ENCODE measurements at places on chromosomes 11 and 22. TPM values are rescaled to one million over a fixed set of nuclear protein-coding genes. Genes with fewer than 3 reads are reported as not detected.

DNA sequence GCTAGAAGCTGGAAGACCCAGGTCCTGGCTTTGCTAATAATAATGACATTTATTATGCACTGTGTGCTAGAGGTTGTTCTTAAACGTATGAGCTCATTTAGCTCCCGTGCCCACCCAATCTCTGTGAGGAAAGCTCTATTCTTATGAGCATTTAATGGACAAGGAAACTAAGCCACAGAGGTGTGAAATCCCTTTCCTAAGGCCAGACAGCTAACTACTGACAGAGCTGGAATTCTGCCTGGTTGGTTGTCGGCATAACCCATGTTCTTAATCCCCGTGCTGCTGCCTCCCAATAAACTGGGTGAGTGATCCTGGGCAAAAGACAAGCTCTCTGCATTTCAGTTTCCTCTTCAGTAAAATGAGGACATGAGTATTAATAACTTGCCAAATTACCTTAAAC, 49.4 kb downstream of the SNX19 start:
- DNase-seq: no peak
- no peaks in the 10 kb centered on the region for H3K36me3 ChIP-seq
- H3K4me1 ChIP-seq: no peaks in the 10 kb centered on the region
- H3K4me3 ChIP-seq: no peak overlapping the region
- no peak overlapping the region for H3K27ac ChIP-seq

GRCh38 chr11:33617672-33618350, 82.8 kb downstream of the C11orf91 start:
- H3K27ac ChIP-seq: no peak overlapping the region
- H3K4me1 ChIP-seq: no peaks in the 10 kb centered on the region
- no peaks in the 10 kb centered on the region for H3K36me3 ChIP-seq
- H3K27me3 ChIP-seq: no peaks in the 10 kb centered on the region

- no peak overlapping the region for H3K27ac ChIP-seq
- no peaks in the 10 kb centered on the region for H3K27me3 ChIP-seq
- H3K4me1 ChIP-seq: no peaks in the 10 kb centered on the region
- DNase-seq: no peak
- no peaks in the 10 kb centered on the region for H3K36me3 ChIP-seq
Measured at GRCh38 chr11:70933981-70934583, 318.3 kb downstream of the SHANK2 start.

GRCh38 chr11:80778432-80778831, 1337.6 kb upstream of the TENM4 start:
- H3K27me3 ChIP-seq: no peaks in the 10 kb centered on the region
- H3K4me1 ChIP-seq: no peaks in the 10 kb centered on the region
- no peaks in the 10 kb centered on the region for H3K36me3 ChIP-seq
- DNase-seq: no peak
- no peak overlapping the region for H3K4me3 ChIP-seq

GRCh38 chr11:132466983-132467382, 1065.3 kb downstream of the OPCML start:
- H3K4me1 ChIP-seq: no peaks in the 10 kb centered on the region
- DNase-seq: no peak
- no peak overlapping the region for H3K27ac ChIP-seq
- H3K27me3 ChIP-seq: no peaks in the 10 kb centered on the region
- H3K36me3 ChIP-seq: no peaks in the 10 kb centered on the region
- no peak overlapping the region for H3K4me3 ChIP-seq

- H3K4me3 ChIP-seq: no peak overlapping the region
- peaks cover 6% of the 10 kb centered on the region for H3K4me1 ChIP-seq
- H3K27ac ChIP-seq: no peak overlapping the region
- H3K27me3 ChIP-seq: no peaks in the 10 kb centered on the region
Measured at GRCh38 chr11:47711225-47711624, 3.9 kb downstream of the AGBL2 start.

DNA sequence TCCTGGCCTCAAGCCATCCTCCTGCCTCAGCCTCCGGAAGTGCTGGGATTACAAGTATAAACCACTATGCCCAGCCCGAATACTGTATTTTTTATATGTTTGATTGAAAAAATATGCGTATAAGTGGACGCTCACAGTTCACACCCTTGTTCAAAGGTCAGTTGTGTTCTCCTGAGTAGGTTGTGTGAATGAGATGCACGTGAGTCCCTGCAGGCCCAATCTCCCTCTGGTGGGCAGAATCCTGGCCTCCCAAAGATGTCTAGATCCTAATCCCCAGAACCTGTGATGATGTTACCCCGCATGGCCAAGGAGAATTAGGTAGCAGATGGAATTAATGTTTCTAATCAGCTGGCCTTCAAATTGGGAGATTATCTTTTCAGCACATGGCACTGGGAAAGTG, 41.9 kb downstream of the CTTN start:
- H3K4me1 ChIP-seq: no peaks in the 10 kb centered on the region
- H3K36me3 ChIP-seq: peaks cover 23% of the 10 kb centered on the region
- no peaks in the 10 kb centered on the region for H3K27me3 ChIP-seq

DNA sequence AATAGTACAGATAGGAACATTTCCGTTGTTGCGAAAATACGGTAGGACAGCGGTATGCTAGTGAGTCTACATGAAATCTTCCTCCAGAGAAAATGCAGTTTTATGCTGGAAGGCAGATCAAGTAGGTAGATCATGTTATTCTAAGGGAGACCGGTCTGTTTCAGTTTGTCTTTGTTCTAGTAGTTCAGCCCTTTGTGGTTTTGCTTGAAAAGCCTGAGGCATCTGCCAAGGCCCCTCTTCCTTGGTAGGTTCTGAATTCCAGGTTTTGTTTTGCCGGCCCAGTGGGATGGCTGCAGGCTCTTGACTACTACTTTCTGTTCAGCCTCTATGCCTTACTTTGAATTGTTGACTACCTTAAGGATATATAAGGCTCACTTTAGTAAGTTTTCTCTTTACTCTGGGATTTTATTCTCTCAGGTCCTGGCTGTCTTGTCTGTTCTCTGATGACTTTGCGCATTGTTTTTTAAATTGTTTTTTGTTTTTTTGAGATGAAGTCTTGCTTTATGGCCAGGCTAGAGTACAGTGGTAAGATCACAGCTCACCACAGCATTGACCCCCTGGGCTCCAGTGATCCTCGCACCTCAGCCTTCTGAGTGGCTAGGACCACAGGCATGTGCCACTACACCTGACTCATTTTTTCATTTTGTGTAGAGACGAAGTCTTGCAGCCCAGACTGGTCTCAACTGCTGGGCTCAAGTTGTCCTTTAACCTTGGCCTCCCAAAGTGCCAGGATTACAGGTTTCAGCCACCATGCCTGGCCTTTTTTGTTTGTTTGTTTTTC, 53.7 kb downstream of the HIPK3 start:
- H3K4me1 ChIP-seq: peaks cover 57% of the 10 kb centered on the region
- no peak overlapping the region for H3K27ac ChIP-seq
- no peaks in the 10 kb centered on the region for H3K27me3 ChIP-seq
- no peaks in the 10 kb centered on the region for H3K36me3 ChIP-seq

GRCh38 chr11:86688398-86689179, 16.2 kb upstream of the ME3 start:
- no peak overlapping the region for H3K4me3 ChIP-seq
- H3K4me1 ChIP-seq: no peaks in the 10 kb centered on the region
- no peaks in the 10 kb centered on the region for H3K36me3 ChIP-seq

- H3K27me3 ChIP-seq: no peaks in the 10 kb centered on the region
- DNase-seq: no peak
- H3K36me3 ChIP-seq: no peaks in the 10 kb centered on the region
- H3K4me1 ChIP-seq: peaks cover 6% of the 10 kb centered on the region
Measured at GRCh38 chr22:28737701-28738100, 3.9 kb downstream of the CHEK2 start.

- H3K27me3 ChIP-seq: no peaks in the 10 kb centered on the region
- H3K36me3 ChIP-seq: peaks cover 3% of the 10 kb centered on the region
- no peak for DNase-seq
- no peak overlapping the region for H3K4me3 ChIP-seq
Measured at GRCh38 chr22:46679706-46680269, 58.3 kb downstream of the CERK start.

DNA sequence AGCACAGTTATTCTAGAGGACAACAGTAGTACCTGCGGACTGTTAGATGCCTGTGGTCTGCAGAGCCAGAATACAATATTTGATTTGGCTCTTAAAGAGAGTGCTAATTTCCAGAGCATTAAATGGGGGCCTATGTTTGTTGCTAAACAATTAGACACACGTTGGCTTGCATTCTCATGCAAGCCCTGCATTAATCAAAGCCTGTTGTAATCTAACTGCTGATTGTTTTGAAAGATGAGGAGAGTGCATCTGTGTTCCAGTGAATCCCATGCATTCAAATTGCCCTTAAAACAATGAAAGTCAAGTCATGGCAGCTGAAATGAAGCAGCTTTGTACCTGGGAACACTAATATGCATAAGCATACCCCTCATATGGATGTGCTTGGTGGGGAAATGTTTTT, 419.4 kb downstream of the DYNC2H1 start:
- H3K27ac ChIP-seq: no peak overlapping the region
- H3K36me3 ChIP-seq: no peaks in the 10 kb centered on the region
- no peaks in the 10 kb centered on the region for H3K27me3 ChIP-seq

- H3K4me3 ChIP-seq: no peak overlapping the region
Measured at GRCh38 chr22:28142361-28142961, 223.4 kb upstream of the PITPNB start.

DNA sequence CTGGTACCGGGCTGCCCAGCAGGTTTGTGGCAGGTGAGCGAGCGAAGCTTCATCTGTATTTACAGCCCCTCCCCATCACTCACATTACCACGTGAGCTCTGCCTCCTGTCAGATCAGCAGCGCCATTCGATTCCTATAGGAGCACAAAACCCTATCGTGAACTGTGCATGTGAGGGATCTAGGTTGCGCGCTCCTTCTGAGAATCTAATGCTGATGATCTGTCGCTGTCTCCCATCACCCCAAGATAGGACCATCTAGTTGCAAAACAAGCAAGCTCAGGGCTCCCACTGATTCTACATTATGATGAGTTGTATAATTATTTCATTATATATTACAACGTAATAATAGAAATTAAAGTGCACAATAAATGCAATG, 15.8 kb upstream of the VSIG10L2 start:
- no peak for DNase-seq
- H3K36me3 ChIP-seq: no peaks in the 10 kb centered on the region
- H3K4me3 ChIP-seq: no peak overlapping the region
- peaks cover 3% of the 10 kb centered on the region for H3K4me1 ChIP-seq

DNA sequence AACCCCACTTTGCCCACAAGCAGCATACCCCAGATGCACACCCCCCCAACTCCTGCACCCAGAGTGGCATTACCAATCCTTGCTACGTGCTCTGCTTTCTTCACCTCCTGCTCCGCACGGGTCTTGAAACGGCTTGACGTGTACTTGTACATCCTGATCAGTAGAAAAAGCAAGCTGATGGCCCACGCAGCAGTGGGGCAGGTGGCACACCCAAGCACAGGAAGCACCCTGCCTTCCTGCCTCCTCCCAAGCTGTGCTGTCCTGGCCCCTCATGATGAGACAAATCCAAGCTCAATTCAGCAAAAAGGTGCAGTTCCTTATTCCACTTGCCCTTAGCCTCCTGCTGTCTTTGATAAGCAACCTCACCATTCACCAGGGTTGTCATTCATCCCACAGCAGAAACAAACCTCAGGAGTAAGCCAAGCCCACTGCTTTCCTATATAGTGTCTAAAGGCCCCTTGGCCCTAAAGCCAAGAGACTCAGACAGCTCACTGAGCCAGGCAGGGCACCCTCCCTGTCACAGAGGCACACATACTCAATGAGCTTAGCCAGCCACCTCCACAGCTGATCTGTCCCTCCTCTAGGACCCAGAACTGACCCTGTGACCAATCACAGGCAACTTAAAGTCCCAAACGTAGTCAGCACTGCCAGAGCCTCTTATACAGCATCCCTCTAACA, 27.8 kb downstream of the MORC2 start:
- no peak for DNase-seq
- H3K27ac ChIP-seq: no peak overlapping the region
- H3K27me3 ChIP-seq: no peaks in the 10 kb centered on the region
- H3K4me3 ChIP-seq: no peak overlapping the region

GRCh38 chr11:38219636-38220035, 1621.6 kb upstream of the RAG2 start:
- H3K27ac ChIP-seq: no peak overlapping the region
- H3K4me3 ChIP-seq: no peak overlapping the region

DNA sequence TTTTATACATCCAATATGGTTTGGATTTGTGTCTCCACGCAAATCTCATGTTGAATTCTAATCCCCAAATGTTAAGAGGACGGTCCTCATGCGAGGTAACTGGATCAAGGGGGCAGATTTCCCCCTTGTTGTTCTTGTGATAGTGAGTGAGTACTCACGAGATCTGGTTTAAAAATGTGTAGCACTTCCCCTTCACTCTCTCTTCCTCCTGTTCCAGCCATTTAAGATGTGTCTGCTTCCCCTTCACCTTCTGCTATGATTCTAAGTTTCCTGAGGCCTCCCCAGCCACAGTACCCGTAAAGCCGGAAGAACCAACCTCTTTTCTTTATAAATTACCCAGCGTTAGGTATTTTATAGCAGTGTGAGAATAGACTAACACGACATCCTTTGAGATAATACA, 98.6 kb downstream of the TTC28 start:
- no peak overlapping the region for H3K27ac ChIP-seq
- H3K27me3 ChIP-seq: no peaks in the 10 kb centered on the region
- no peak for DNase-seq

DNA sequence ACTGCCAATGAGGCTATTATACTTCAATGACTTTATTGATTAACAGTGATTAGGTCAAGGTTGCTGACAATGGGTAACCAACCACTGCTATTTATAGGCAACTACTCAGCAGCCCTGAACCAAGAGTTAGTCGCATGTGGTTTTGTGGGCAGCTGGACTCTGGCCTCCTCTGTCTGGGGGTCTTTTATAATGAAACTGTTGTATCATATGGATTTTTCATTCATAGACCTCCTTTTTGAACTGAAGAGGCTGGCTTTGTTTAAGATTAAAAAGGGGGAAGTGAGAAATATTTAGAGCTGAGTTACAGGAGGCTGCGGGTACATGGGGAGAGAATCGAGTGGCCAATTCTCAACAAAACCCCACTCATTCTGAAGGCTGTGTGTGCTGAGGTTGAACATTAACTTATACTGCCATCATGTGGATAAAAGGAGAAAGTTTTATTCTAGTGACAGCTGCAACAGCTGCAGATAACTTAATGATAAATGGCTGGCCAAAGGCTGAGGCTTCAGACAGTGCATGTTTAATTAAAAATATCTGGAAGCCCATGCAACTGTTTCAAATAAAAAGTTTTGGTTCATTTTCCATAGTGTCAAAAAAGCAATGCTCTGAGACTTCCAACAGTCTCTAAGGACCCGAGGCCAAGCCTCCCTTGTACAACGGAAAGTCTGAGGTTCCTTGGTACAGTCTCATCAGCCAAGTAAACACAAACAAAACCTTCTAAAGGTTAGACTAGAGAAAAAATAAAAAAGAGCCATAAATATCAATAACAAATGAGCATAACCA, 682.6 kb downstream of the KCNA4 start:
- H3K4me1 ChIP-seq: no peaks in the 10 kb centered on the region
- H3K27ac ChIP-seq: no peak overlapping the region
- H3K27me3 ChIP-seq: no peaks in the 10 kb centered on the region

Gene HBD
- total RNA-seq: not detected

Gene PKP3
- 117 TPM for total RNA-seq

Gene MS4A3
- total RNA-seq: not detected

Gene SLC29A2
- total RNA-seq: 4.2 TPM

Gene LMO2
- total RNA-seq: 26.5 TPM

Gene C22orf42
- not detected for total RNA-seq

Gene TUG1
- total RNA-seq: 85.0 TPM

Gene SYTL2
- 17.4 TPM for total RNA-seq

Gene APOBEC3F
- 2.7 TPM for total RNA-seq

Gene HPX
- total RNA-seq: 0.98 TPM
